NCI-H510A (cell line): ENCODE measurements at places on chromosomes 5 and 9.

- DNase-seq = no peak
These were observed 914 bp downstream of the LCN6 start for GRCh38 chr9:136747161-136748060.

GRCh38 chr9:135644631-135645218 is 5.4 kb upstream of the GLT6D1 start:
- DNase-seq = no peak

- no peak for DNase-seq
These were observed 30.4 kb downstream of the HTR1A start for GRCh38 chr5:63931836-63932235.

DNA sequence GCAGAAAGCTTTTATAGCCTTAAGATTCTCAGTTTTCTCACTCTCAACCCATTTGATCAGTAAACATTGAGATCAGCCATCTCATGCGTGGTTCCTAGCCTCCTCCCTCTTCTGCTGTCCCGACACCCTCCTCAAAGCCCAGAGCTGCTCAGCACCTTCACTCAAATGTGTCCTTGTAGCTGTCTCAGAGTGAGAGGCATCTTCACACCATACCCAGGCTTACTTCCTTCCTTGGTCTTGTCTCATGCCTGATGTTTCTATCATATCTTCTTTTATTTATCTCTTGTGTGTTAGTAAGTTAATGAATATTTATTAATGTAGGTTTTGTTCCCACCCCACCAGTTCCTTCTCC is 72.4 kb upstream of the SNX2 start:
- no peak for DNase-seq

GRCh38 chr9:36120705-36121104 is 15.8 kb upstream of the GLIPR2 start:
- no peak for DNase-seq

GRCh38 chr9:124017051-124017928 is 5.7 kb downstream of the LHX2 start:
- no peak for DNase-seq

DNA sequence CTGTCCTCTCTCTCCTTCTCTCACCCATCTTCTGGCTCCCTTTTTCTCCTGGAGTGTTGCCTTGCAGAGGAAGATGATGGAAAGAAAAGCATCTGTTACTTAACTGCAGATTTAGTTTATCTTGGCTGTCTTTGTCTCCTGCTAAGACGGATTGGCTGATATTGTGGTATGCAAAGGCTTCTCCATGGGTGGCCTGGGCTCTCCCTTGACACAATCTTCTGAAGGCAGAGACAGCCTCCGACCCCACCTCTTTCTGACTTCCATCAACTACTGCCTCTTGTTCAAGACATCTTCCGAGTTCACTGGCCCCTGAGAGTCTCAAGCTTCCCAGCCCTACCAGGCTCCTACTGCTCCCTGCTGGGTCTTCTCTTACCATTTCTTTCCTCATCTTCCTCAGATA is 403.7 kb downstream of the LRRC70 start:
- no peak for DNase-seq

DNA sequence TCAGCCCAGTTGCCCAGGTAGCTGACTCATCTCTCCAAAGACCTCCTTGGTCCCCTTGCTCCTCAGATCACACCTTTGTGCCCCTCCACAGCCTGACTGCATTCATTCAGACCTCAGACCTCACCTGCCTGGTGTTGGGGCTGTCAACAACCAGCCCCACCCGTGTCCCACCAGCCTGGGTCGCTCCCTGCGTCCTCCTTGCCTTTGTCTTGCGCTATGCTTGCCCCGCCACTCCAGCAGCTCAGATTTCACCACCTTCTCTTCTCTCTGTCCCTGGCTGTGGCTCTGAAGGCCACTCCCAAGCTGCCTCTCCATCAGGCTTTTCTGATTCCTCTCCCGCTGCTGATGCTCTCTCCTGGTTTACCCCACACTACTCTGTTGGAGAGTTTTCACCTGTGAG is 103.5 kb downstream of the MVB12B start:
- DNase-seq = no peak

DNA sequence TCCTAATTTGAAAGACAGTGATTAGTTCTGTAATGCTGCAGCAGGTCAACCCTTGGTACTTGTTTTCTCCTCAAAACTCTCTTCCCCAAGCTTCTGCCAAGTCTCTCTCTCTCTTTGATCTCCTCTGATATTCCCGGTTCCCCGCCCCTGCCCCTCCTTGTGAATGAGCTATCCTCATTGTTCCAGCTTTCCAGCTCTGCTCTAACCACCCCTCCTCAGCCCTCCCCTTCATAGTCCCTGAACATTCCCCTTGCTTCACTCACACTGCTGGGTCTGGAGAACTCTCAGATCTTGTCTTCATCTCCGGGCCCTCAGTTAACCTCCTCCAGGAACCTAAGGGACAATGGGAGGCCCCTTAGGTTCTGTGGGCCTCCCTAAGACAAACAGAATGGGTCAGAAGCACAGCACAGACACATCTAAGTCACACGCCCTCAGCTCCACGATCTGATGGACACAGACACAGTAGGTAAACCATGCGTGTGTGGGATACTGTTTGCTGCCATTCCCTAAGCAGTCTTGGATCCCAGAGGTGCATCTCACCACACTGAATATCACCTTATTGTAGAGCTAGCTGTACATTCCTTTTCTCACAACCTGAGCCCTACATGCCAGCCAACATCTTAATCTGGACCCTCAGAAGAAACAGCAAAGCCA is 17.4 kb upstream of the LARP1 start:
- DNase-seq = no peak

- no peak for DNase-seq
These were observed 9.2 kb upstream of the ISL1 start for GRCh38 chr5:51373880-51374523.

DNA sequence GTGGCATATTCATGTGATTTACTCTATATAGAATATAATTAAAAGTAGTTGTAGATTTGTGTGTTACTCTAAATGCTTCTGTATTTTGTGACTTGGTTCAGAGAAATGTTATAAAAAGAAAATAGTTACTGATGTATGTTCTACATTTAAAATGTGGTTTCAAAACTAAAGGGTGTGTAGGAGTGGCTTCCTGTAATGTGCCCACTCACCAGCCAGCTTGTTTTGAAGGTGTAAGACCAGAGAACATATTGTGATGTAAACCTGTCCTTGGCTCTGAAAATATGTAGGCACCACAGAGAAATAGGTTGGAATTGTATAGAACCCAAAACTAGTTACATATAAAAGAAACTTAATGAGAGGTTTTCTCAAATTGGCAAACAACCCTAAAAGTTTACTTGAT is 51.2 kb upstream of the ARRDC3 start:
- DNase-seq = no peak

DNA sequence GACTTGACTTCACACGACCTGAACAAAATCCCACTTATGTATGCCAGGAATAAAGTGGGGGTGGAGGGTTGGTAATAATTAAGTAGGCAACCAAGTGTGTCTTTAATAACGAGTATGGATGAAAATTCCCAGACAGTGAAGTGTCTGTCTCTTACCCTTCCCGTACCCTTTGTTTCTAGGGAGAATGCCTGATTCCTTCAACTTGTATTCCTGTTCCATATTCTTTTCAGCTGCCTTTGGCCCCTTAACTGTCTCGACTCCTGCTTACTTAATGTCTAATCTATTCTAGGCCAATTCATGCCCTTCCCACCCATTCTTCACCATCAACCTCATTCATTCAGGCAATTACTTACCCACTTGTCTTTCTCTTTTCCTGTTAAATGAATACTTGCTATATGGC is 380.5 kb downstream of the RAB3C start:
- no peak for DNase-seq

DNA sequence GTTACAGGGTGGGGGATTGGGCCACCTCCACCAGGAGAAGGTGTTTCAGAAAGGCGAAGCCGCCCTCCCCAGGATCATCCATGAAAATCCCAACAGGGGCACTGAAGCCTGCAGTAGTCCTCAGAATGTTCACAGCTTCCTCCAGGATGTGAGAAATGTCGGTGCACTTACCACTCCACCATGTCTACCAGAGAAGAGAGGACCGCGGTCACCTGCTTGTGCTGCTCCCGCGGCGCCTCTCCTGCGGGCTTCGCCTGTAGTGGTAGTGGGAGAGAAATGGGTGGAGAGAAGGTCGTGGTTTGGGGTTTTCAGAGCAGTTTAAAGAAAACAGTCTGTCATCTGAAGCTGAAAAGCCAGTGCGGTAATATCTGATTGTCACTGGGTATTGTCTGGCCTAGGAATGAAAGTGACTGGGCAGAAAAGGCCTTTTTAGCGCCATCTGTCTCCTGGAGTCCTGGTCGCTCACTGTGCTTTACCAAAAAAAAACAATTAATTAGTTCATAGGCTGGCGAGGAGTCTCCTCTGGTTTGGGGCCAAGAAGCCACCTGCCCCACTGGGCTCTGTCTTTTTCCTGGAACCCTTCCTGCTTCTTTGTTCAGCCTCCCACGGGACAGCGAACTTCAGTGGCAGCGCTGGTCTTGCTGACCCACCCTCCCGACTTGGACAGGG is 23.0 kb upstream of the PPP1R26 start:
- DNase-seq = no peak

GRCh38 chr5:117249086-117249815 is 674.6 kb upstream of the SEMA6A start:
- DNase-seq = no peak

GRCh38 chr9:119278171-119278570 is 91.1 kb downstream of the BRINP1 start:
- DNase-seq = no peak

DNA sequence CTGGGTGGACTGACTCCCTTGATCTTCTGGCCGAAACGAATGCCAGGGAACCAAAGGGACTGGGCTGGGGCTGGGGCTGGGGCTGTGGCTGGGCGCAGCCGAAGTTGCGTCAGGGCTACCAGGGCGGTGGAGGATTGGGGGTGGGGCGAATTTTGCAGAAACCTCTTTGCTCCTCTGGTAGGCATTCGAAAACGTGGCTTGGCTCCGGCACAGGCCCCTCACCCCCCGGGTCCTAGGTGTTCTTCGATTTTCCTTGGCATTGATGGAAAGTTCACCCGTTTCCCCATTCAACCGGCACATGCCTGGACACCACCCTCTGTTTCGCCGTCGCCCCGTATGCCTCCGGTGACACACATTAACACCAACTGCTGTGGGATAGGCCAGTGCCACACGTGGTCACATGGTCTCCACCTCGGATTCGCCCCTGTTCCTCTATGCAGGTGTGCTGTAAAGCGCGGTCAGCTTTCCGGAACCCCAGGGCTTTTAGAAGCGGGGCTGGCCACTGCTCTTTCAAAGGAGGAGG is 477.1 kb downstream of the SPATA31A7 start:
- no peak for DNase-seq

DNA sequence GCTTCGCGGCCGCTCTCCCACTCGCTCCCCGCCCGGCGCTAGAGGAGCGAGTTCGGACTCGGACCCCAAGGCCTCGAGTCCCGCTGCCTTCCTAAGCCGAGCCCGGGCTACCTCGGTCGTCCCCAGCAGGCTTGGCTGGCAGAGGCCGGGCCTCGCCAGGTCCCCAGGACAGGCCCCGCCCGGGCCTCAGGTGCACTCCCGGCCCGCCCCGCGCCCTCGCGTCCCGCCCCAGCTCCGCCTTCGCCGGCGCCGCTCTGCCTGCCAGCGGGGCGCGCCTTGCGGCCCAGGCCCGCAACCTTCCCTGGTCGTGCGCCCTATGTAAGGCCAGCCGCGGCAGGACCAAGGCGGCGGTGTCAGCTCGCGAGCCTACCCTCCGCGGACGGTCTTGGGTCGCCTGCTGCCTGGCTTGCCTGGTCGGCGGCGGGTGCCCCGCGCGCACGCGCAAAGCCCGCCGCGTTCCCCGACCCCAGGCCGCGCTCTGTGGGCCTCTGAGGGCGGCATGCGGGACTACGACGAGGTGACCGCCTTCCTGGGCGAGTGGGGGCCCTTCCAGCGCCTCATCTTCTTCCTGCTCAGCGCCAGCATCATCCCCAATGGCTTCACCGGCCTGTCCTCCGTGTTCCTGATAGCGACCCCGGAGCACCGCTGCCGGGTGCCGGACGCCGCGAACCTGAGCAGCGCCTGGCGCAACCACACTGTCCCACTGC is at the start of gene SLC22A5:
Gene SLC22A5, plus strand, starts transcription at position 237 of the 707 bp plus-strand sequence. Its CDS starts 263 bp downstream, at position 500.
- DNase-seq = peak; percentile 71

- DNase-seq = no peak
These were observed 129.9 kb downstream of the TLE4 start for GRCh38 chr9:79701651-79702050.

DNA sequence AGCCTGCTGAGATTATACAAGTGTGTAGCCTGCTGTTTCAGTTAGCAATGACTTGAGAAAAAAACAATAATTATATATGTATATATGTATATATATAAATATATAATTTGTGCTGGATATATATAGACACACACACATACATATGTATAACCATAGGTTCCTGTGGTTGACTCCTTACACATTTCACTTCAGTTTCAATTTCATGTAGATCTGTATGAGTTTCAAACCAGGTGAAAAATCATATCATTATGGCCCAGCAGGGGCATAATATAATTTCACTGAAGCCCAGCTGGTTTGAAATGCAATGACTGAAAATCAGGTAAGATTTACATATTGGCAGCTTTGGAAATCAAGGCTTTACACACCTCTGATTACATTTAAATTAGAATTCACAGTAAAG is 690.4 kb upstream of the CDH18 start:
- no peak for DNase-seq

- no peak for DNase-seq
These were observed 110.7 kb downstream of the TLE1 start for GRCh38 chr9:81578606-81579005.

GRCh38 chr9:86549920-86550319 is 195.7 kb upstream of the TUT7 start:
- DNase-seq = no peak

DNA sequence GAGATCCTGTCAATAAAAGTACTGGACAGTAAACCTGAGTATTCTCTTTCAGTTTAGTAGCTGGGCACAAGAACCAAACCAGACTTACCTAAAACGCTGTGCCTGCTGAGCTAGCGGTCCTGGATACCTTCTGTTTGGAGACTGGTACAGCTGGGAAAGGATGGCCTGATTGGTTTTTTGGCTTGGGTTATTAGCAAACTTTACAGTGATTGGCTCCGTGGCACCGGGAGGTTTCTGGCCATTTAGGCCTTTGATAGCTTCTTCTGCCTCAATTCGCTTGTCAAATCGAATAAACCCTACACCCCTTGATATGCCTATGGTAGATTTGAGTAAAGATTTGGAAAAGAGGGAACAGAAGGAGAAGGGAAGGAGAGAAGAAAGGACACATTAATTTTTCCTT is 124.7 kb downstream of the ELAVL2 start:
- DNase-seq = no peak
